Left hindlimb (tissue), 1 donor: ENCODE measurements at places on chromosomes 11 and 22.

DNA sequence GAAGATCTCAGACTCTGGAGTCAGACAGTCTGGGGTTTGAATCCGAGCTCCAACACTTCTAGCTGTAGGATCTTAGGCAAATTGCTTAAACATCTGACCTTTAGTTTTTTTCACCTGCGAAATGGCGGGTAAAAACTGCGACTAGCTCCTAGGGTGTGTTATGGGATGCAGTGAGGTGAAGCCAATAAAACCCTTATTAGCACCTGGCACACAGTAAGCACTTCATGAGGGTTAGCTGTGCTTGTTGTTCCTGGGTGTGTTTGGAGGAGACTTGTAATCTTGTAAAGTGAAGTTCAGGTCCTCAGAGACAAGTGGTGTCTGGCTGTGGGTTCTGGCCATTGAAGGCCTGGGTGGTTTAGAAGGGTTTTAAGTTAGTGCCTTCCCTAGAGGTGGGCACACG is 68.9 kb downstream of the ZBTB16 start:
- no peak for DNase-seq

GRCh38 chr11:14124886-14125285 is 162.4 kb downstream of the SPON1 start:
- no peak for DNase-seq

DNA sequence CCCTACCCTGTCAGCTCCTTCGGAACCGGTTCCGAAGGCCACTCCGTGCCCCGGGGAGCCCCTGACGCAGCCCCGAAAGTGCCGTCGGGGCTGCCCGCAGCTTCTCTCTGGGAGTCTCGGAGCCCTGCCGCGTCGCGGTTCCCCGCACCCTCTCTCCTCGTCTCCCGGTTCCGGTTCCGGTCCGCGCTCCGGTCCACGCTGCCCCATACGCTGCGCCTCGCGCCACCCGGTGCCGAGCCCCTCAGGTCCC is 618 bp downstream of the MTA2 start:
- no peak for DNase-seq

GRCh38 chr11:57307666-57308270 is 17.0 kb downstream of the TNKS1BP1 start:
- DNase-seq = no peak

GRCh38 chr11:86719781-86720463 is 47.5 kb upstream of the ME3 start:
- DNase-seq = no peak

GRCh38 chr22:28600546-28601143 is 79.0 kb downstream of the TTC28 start:
- no peak for DNase-seq

DNA sequence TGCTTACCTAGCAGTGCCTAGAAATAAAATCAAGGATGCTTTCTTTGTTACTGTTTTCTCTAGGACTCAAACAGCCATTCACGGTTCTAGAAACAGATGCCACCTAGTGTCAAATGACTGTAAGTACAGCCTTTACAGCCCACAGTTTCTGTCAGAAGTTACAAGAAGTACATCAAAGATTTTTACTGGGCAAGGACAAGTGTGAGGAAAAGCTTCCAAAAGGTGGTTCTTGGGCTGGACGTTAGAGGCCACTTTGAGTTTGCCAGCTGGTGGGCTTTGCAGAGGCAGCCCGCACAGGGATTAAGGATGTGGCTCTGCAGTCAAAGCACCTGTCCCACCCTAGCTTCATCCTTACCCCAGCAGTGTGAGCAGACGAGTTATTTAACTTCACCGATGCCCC is 6.9 kb downstream of the KMT5B start:
- no peak for DNase-seq

GRCh38 chr22:37951305-37951704 is 2.1 kb downstream of the C22orf23 start:
- no peak for DNase-seq

GRCh38 chr22:40107244-40107643 is 70.5 kb upstream of the TNRC6B start:
- DNase-seq = no peak

DNA sequence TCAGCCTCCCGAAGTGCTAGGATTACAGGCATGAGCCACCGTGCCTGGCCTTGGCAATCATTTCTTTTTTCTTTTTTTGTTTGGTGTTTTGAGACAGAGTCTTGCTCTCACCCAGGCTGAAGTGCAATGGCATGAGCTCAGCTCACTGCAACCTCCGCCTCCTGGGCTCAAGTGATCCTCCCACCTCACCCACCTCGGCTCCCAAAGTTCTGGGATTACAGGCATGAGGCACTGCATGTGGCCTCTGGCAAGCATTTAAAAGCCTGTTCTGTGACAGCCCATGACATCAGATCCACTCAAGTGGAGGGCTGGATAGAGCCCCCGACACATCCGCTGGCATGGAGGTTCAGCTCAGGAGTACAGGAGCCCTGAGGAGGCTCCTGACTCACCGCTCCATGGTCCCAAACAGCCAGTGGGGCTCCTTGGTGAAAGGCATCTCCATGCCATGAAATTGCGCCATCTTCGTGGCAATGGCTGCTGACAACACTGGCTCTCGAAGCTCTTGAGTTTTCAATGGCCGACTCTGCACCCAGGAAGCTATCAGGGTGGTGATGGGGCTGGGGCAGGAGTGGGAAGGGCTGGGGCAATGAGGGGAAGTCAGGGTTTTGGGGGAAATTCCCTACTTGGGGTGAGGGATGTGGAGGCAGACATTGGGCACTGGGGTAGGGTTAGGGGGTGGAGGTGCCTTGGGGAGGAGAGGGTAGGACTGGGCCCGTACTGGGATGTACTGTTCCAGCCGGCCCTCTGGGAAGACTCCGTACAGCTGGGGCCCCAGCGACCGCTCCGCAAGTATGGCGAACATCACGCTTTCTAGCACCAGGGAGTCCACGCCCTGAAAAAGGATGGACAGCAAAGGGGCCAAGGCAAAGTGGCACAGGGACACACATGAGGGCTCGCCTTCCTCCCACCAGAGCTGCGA is 1.4 kb downstream of the CHKB start:
- DNase-seq = no peak

DNA sequence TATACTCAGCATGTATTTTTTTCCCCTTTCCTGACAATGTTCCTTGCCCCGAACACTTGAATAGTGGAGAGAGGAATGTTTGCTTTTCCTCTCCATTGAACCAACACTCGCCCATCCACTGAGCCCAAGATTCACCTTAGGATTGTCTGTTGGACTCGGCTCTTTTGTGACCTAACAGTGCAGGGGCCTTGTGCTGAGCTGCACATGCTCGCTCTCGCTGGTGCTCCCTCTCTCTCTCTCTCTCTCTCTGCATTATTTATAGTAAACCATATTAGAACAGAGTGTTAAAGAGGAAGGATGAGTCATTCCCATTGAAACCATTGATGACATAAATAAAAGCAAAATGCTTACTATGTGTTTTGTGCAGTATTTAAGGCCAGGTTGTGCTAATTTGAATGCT is 20.7 kb downstream of the ZBTB16 start:
- DNase-seq = no peak

GRCh38 chr11:66077927-66078326 is 7.9 kb downstream of the PACS1 start:
- DNase-seq = no peak

DNA sequence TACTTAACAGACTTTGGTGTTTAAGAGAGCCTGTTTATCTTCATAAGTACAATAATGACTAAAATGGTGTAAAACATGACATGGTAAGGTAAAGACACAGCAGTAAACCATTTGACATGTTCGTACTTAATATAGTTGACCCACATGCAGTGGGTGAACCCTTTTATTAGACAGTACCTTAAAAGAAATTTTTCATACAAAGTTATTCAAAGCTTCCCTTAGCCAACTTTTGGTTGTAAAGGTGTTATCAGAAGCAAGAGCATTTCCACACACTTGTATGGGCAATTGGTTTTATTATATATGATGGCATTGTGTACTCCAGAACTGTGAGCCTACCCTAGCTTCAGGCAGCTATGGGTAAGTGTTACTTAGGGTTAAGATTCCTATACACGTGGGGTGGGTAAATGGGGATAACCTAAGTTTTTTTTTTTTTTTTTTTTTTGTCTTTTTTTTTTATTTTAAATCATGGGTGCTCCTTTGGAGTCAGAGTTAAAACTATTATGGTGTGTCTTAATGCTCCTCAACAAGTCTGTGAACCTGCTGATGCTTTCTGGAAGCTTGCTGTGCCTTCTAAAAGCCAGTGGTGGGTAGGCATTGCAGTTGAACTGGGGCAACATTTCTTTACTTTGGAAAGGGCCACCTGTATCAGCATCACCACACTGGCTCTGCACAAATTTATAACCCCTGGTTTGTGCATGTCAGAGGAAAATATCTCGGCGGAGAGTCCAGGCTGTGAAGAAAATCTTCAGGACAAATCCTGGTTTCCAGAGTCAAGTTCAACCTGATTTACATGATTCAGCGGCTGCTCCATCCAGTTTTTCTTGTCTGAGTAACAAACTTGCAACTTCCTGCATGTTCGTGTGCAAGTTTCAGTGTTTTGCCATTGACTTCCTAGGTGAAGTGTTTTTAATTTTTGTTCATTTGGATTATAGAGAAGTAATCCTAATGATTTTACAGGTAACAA is 3.3 kb downstream of the PCF11 start:
- no peak for DNase-seq

- DNase-seq = no peak
Observed at GRCh38 chr11:117037279-117037974, 60.8 kb downstream of the SIK3 start.

DNA sequence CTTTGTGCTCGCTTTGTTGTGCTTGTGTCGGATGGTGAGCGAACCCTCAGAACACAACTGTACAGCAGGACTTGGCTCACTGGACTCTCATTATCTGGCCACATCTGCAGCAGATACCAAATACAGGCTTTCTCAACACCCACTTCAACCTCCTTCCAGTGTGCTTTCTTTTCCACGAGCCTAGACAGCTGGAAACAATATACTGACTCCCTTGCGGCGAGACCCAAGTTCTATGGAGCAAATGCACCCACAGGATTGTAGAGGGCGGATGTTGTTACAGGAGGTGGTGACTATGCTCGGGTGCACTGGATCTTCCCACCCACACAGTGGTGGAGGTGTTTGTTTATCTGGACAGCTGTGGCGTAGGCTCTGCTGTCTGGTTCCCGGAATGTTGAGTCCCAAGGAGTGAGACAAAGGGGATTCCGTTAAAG is 204.3 kb downstream of the TENM4 start:
- peak; percentile 80 for DNase-seq

GRCh38 chr22:25370322-25370721 is 150.9 kb downstream of the CRYBB2 start:
- no peak for DNase-seq

- DNase-seq = no peak
Observed at GRCh38 chr22:40043793-40044101, 49.0 kb downstream of the FAM83F start.

- no peak for DNase-seq
Observed at GRCh38 chr11:73761403-73761945, 600 bp upstream of the RAB6A start.

DNA sequence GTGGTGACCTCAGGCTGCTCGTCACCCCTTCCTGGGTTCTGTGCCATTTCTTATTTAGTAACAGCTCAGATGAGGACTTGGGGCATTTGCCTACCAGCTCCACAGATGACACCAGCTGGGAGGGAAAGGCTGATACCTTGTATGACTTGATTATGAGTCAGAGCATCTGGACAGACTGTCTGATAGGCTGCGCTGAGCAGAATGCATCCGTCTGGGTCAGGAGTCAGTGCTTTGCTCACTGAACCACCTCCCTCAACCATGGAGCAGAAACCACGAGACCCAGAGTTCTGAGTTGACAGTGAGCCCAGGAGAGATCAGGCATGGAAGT is 6.8 kb downstream of the ST14 start:
- DNase-seq = no peak

DNA sequence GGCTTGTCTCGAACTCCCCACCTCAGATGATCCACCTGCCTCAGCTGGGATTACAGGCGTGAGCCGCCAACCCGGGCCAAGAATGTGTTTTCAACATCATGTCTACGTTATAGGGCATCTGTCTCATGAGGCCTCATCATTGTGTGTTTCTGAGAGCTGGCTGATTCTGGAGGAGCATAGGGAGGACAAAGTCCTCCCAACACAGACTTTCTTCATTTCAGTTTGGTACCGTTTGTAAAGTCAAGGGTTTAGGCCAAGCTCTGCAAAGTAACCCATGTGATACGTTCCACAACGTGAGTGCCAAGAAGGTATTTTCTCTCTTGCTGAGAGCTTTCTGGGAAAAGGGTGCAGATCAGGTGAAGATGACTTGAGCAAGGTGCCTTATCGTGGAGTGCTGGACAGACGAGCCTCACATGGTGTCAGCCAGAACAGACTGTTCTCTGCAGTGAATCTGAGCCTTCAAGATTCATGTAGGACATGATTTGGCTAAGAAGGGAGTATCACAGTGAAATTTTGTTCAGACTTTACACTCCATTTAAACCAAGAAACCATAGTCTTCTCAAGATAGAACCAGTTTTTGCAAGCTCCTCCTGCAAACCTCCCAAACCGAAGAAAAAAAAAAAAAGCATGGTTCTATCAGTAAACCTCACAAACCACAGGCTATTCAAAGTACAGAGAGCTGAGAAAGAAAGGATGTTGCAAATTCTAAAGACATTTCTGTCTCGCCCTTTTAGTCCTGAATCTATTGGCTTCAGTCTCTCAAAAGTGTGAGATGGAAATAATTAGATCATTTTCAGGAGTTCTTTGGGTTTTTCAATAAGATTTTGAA is 71.7 kb downstream of the DBX1 start:
- DNase-seq = no peak

GRCh38 chr11:44430140-44430539 is 120.2 kb upstream of the ALX4 start:
- no peak for DNase-seq

GRCh38 chr22:42065438-42066125 is 5.0 kb downstream of the NAGA start:
- DNase-seq = peak; percentile 16

- DNase-seq = no peak
Observed at GRCh38 chr11:80838153-80838552, 1397.3 kb upstream of the TENM4 start.

GRCh38 chr11:44229098-44229497 is 80.8 kb downstream of the ALX4 start:
- peak; percentile 41 for DNase-seq

GRCh38 chr22:36736701-36737320 is 33.3 kb upstream of the CACNG2 start:
- no peak for DNase-seq

GRCh38 chr11:77418155-77418970 is 55.5 kb downstream of the PAK1 start:
- DNase-seq = no peak

GRCh38 chr11:120217941-120218694 is 7.3 kb downstream of the OAF start:
- DNase-seq = no peak

- DNase-seq = no peak
Observed at GRCh38 chr11:134841411-134841810, 429.4 kb upstream of the B3GAT1 start.
